ENCODE measurements at places on chromosomes 4 and X.

DNA sequence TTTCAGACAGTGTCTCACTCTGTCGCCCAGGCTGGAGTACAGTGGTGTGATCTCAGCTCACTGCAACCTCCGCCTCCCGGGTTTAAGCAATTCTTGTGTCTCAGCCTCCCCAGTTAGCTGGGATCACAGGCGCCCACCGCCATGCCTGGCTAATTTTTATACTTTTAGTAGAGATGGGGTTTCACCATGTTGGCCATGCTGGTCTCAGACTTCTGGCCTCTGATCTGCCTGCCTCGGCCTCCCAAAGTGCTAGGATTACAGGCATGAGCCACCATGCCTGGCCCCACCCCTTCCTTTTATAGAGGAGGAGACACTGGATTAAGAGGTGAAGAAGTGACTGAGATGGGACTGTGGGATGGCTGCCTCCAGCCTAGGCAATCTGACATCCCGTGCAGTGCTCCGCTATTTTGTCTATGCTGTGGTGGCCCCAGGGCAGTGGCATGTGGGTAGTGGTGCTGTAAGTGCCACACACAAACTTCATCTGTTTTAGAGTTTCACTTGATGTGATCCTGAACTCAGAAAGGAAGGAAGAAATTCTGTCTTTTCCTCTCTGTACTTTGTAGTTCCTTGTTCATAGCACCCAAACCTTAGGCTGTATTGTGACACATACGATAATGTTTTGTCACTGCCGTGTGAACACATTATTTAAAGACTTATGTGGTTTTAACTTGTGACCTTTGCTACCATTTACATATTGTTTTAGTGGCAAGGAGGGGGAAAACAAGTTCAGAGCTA is 48.9 kb downstream of the FNIP2 start:
- ATAC-seq = peak; percentile 58

DNA sequence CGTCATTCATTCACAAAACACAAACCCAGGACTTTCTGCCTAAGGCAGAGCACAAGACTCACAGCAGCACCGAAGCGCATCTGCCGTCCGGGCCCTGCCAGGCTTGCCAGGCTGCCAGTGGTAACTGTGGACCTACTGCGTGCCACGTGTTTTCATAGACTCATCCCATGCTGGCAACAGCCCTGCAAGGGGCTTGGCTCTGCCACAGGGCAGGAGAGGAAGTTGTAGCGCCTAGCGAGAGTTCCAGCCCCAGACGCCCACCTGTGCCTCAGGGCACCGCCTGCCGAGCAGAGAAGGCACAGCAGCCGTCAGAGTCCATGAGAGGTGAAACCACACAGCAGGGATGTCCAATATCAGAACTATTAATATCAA is 18.9 kb upstream of the MRFAP1 start:
- no peak for ATAC-seq

- no peak for ATAC-seq
Measured at GRCh38 chr4:176967586-176967985, 174.9 kb upstream of the VEGFC start.

DNA sequence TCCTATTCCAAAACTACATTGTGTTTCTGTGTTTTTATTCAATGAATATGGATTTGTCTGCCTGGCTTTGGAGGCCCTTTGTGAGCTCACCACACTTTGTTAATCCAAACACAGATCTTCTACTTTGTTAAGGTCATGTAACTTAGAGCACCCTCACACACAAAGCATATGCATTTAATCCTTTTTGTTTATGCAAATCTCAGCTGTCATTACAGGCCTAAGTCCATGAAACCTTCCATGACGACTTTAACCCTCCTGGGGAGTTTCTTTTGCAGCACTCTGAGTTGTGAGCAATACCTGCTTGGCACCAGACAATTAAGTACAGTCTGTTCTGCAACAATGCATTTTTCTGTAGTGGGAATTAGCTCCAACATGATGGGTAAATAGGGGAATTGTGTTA is 14.9 kb downstream of the CCSER1 start:
- ATAC-seq = no peak

GRCh38 chrX:121405826-121406225 is 358.4 kb downstream of the GLUD2 start:
- no peak for ATAC-seq

GRCh38 chr4:138410266-138410665 is 168.1 kb upstream of the SLC7A11 start:
- ATAC-seq = no peak

DNA sequence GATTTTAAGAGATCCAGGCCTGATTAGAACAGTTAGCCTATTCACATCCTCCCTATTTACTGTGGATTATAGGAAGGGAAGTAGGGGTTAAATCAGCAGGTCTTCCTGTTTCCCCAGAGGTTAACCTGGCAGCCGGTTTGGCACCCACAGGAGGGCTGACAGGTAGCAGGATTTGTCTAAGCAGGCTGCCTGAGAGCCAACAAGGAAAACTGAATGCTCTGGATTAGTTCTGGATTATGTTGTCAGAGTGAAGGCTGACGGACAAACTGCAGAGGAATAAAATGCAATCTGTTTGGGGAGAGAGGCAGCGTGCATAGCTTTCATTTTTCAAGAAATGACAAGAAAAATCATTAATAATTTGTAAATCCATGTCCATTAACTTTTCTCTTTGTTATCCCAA is 397.1 kb upstream of the FAM241A start:
- ATAC-seq = no peak

- no peak for ATAC-seq
Measured at GRCh38 chr4:31134720-31135119, 414.6 kb downstream of the PCDH7 start.
